Activated T-helper 1 cell treated with anti-CD3 and anti-CD28 coated beads, Interleukin-12 subunit alpha, Interleukin-12 subunit beta, Interleukin-2, Interleukin-4 antibody, amounts not matched to agents 30 ng/mL and 10 ng/mL and 1 ng/mL, durations not matched to agents 14 hours and 24 hours and 36 hours (primary cell): ENCODE measurements at places on chromosomes 4 and X. TPM values are rescaled to one million over a fixed set of nuclear protein-coding genes. Genes with fewer than 3 reads are reported as not detected.
A peak's percentile ranks its signal among the peaks of the same experiment; 100 is the strongest.

The XK gene
- total RNA-seq = 0.27 and 0.39 TPM in 2 replicates

The ARHGEF9 gene
- total RNA-seq = 18.9 and 20.2 TPM in 2 replicates

The TCEAL6 gene
- not detected in 2 replicates for total RNA-seq

The TEX13D gene
- 0.05 TPM in 1 of 2 replicates, not detected in the other for total RNA-seq

The SMR3B gene
- total RNA-seq = not detected in 2 replicates

The ANOS1 gene
- not detected in 2 replicates for total RNA-seq

The ZCCHC18 gene
- 0.57 and 0.76 TPM in 2 replicates for total RNA-seq

The PDLIM5 gene
- 17.8 and 20.6 TPM in 2 replicates for total RNA-seq

The USP27X gene
- 1.2 and 1.9 TPM in 2 replicates for total RNA-seq

The PPP4R3C gene
- not detected in 2 replicates for total RNA-seq

The YIPF6 gene
- 20.5 and 23.6 TPM in 2 replicates for total RNA-seq

- DNase-seq = no peak
These were observed 136.6 kb upstream of the ATP6AP2 start for GRCh38 chrX:40444133-40444532.

- no peak for DNase-seq
These were observed 140.3 kb downstream of the PJA1 start for GRCh38 chrX:69024931-69025330.

- DNase-seq = no peak
These were observed 14.9 kb downstream of the FAM9C start for GRCh38 chrX:13029637-13029886.

DNA sequence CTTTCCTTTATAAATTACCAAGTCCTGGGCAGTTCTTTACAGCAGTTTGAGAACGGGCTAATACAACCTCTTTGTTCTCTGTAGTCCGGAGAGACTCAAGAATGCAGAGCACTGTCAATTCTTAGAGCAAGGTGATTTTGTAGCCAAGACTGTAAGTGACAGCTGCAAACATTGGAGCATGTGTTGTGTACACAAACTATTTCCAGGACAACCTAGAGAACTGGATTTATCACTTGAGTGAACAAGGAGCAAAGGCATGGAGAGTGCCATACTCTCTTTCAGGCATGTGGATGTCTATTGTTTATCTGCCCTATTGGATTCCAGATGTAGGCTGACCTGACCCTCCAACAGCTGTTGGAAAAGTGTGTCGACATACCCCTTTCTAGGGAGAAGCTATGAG, 153.9 kb downstream of the SPANXN3 start:
- no peak for DNase-seq

DNA sequence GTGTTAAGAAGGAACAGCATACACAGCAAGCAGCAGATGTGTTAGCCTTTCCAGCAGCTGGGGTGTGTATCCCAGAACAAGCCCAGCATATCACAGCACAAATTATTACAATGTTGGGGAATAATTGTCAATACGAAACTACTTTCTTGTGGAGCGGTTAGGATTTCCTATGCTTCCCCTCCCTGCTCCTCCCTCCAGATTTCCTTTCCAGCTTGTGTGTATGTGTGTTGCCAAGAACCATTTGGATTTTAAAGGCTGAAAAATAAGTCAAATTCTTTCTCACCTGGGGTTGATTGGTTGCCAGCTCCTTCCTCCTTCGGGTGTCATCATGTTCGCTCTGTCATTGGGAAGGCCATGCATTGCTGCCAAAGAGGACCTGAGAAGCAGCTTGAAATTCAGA, 178.2 kb upstream of the FRMPD4 start:
- no peak for DNase-seq

GRCh38 chrX:75893281-75893680, 108.2 kb upstream of the MAGEE2 start:
- DNase-seq = no peak

DNA sequence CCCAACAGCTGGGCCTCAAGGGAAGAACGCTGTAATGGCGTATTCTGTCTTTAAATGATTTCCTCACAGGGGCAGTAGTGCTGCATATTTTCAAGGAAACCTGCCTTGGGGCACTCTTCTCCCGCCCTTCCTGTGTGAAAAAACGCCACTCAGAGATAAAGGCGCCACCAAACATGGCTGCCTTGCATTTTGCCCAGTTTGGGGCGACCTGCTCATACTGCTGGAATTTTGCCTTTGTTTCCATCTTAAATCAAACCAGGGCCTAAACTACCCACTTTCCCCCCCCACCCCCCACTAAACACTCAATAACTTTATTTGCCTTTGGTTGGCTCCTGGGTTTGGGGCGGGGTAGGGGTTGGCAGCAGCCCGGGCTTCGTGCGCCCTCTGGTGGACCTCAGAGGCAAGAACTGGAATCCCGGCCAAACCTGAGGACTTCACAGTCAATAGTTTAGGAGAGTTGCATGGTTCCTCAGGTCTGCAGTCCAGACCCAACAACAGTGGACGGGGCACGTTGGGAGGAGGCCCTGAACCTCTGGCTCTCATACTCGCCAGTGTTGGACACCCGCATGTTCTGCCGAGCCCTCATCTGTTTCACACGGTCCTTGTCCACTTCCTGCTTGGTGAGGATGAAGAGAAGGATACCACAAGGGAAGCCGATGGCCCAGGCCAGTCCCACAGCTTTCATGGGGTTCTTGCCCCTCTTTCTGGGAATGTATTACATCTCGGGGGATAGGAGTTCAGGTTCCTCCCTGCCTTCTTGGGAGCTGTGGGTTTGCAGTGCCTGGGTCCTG, 220.1 kb upstream of the STK26 start:
- no peak for DNase-seq

DNA sequence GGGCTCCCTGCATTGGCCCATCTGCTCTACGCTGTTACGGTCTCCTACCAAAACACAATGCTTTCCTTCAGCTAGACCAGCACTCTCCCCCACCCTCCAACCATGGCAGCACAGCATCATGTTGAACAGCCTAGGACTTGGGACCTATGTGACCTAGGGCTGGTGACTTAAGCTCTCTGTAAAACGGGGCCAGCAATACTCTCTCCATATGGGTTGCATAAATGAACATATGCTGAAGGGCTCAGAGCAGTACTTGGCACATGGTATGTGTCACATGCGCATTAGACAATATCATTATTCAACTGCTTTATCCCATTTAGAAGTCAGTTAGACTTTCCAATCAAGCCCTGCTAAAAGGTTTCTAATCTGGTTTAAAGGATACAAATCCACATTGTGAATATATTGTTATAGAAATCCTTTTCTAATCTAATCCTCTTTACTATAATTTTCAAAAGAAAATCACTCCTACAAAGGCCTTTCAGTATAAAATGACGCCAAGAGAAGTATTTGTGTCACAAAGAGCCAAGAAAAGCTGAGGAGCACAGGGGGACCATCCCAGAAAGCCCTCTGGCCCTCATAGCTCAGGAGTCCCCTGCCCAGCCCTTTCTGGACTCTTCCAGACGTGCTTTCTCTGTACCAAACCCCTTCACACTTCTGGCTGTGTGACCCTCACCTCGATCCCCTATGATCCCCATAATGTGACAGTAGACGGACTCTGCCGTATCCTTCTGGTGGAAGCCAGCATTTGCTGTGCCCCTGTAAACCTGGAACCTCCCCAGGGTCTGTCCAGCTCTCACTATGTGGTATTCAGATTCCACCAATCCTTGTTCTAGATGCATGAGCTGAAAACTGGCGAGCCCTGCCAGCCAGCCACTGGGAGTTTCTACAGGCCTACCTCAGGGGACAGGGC, 42.3 kb downstream of the NSG1 start:
- DNase-seq = no peak

DNA sequence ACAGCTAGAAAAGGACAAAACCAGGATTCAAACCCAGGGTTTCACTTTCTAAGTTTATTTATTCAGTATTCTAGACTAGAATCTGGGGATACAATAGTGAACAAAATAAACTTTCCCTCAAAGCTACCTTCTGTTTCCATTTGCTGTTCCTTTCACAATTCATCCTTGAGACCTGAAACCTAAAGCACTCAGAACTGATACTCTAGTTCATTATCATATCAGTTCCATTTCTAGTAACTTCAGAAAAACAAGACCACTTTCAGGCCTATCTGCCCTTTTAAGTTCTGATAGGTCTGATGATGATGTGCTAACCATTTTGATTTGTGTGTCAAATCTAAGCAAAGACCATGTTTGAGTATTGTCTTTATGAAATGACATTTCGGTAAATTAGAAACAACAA, 7.8 kb upstream of the XK start:
- DNase-seq = no peak

- no peak for DNase-seq
These were observed 1.3 kb downstream of the RHOH start for GRCh38 chr4:40197879-40198689.

GRCh38 chr4:128371876-128372275, 84.3 kb upstream of the PGRMC2 start:
- DNase-seq = no peak

- DNase-seq = no peak
These were observed 92.4 kb downstream of the CC2D2A start for GRCh38 chr4:15562114-15562513.

DNA sequence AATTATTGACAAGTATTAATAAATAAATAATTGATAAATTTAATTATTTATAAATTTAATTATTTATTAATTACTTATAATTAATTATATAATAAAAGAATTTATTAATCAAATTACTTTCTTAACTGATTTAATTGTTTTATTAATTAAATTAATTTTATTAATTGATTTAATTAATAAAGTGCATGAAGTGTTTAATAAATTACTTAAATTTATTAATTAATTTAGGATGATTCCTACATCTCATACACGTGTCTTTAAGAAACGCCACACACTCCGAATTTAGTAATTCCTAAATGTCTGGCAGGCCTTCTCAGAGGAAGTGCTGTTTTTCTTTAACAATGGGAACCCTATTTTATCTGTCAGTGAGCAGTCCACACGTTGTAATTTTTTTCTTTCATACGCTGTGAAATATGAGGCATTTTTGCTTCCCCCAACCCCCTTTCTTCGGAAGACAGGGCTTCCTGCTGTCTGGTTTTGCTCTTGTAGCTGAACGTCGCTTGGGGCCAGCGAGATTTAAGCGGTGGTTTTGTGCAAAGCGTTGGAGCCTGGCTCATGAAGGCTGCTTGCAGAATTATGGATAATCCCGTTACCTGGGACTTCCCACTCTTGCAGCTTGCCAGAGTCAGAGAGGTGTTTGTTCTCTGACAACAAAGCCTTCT, 46.8 kb downstream of the CRLF2 start:
- peak; percentile 28 for DNase-seq

GRCh38 chr4:139083607-139083955, 68.0 kb downstream of the NOCT start:
- peak; percentile 56 for DNase-seq

DNA sequence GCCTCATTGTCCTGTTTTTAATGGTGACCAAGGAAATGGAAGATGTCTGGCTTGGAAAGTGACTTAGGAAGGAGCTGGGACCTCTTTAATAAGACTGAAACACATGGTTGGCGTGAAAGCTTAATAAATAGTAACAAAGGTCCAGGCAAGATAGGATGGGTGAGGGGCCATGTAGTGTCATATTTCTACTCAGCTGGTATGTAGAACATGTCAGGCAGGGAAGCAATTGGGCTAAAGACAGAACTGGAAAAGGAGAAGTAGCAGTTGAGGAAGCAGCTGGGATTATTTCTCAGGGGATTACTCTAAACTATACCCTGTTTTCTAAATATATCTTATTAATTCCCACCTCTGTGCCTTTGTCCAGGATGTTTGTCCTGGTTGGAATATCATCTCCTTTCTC, 18.6 kb downstream of the ITGB1BP2 start:
- DNase-seq = no peak

DNA sequence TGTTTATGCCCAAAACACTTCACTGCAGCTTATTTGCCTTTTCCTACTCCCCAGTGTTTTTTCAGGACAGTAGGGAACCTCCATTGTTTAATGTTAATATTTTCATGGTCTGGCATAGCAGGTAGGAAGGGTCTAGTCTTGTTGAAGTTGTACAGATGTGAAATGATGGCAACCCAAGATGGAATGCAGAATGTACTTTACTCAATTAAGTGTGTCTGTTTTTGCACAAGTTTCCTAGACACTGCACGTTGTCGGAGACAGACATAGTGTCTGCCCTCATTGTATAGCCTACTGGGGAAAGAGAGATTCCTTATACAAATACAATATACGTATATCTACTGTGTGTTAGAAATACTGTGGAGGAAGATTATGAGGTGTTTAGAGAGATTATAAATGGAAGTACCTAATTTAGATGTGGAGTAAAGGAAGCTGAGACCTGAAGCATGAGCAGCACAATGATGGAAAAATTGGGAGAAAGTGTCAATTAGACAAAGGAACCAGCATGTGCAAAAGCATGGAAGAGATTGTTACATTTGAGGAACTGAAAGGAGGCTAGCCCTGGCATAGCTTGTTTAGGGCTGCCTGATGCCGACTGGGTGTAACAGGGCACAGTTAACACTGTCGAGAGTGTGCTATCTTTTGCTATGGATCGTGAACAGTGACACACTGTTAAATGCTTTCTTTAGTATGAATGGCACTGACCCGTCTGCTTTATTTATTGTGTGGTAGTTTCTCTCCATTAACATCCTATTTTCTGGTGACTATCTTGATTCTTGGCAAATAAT, 18.4 kb downstream of the CPEB2 start:
- no peak for DNase-seq

DNA sequence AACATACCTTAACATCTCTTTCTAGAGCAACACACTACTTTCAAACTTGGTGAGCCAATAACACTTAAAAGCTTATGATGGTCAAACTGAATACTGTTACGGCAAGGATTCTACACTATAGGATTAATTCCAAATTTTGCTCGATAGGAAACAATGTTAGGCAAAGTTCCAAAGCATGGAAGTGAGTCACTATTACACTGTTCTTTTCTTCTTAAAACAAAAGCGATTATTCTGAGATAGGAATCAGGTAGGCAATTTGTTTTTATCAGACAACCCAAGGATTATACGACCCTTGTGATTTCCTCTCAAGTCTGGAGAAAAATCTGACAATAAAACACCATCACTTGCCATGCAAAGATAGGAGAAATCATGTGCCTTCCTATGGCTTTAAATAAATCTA, 81.5 kb downstream of the HUWE1 start:
- DNase-seq = no peak
